ENCODE measurements at places on chromosomes 3 and 15.

GRCh38 chr15:41183581-41183980 lies 47.0 kb downstream of the EXD1 start:
- no peak for DNase-seq

- no peak for DNase-seq
Observed at GRCh38 chr3:188749830-188750229, 421.9 kb upstream of the TPRG1 start.

GRCh38 chr3:50430191-50430590 lies 70.9 kb upstream of the TMEM115 start:
- DNase-seq: no peak

DNA sequence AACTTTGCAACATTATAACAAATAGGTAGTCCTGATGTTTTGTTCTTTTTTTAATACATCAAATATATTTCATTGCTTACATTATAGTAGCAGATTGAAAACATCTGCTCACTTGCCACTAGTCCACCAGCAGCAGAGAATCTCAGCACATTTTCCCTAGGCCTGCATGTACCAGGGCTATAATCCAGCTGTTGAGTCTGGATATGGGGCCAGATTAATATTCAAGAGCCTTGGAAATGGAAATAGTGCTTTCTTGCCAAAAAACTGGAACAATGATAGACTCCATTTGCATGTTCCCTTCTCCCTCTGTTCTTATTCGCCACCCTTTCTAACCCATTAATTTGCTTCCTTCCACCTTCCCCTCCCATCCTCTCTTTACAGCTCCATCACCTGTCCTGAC lies 288.0 kb downstream of the EPHA3 start:
- no peak for DNase-seq

DNA sequence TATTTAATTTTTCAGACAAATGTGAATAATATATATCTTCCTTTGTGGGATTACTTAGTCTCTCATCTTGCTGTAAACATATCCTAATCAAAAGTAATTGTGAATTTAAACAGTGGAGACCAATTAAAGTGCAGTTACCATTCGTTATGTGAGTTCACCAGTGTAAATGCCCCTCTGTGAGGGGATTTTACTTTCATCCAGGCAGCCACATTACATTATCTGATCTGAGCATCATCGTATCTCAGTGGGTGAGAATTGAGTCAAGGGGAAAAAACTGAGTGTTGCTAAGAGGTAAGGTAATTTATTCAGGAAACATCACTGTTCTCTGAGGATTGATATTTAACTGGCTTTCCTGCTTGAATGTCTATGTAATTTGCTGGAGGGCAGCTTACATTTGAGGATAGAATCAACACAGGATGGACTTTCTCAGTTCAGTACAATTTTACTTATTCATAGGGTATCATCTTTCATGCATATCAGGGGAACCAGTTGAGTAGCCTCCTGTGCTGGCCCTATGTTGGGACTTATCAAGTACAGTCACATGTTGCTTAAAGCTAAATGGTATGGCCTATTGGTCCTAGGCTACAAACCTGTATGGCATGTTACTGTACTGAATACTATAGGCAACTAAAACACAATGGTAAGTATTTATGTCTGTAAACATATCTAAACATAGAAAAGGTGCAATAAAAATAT lies 219.7 kb downstream of the CD47 start:
- DNase-seq: no peak

- DNase-seq: no peak
Observed at GRCh38 chr3:179016979-179017670, 54.5 kb downstream of the ZMAT3 start.

- no peak for DNase-seq
Observed at GRCh38 chr3:41352510-41352909, 153.2 kb downstream of the CTNNB1 start.
